Activated CD8-positive, alpha-beta memory T cell treated with anti-CD3 and anti-CD28 coated beads for 1 hour (primary cell): ENCODE measurements at places on chromosomes 5 and 9.

GRCh38 chr9:107386396-107386795, 103.2 kb downstream of the KLF4 start:
- DNase-seq, result no peak

DNA sequence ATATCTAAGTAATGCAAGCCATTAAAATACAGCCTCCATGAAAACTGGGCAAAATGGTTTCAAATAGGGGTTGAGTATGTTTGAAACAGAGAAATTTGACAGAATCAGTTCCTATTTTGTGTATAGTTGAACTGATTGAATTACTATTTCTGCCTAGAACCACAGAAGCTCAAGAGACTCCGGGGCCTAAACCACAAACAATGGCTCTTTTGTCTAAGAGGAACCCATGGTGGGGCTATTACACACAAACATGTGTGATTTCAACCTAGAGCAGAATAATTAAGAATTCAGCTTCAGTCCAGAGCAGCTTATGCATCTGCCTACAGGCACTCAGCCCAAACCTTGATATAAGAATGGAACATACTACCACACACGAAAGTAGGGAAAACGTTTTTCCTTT, 171.2 kb upstream of the MPDZ start:
- DNase-seq, result no peak

GRCh38 chr5:121144764-121145163, 680.7 kb downstream of the PRR16 start:
- no peak for DNase-seq

DNA sequence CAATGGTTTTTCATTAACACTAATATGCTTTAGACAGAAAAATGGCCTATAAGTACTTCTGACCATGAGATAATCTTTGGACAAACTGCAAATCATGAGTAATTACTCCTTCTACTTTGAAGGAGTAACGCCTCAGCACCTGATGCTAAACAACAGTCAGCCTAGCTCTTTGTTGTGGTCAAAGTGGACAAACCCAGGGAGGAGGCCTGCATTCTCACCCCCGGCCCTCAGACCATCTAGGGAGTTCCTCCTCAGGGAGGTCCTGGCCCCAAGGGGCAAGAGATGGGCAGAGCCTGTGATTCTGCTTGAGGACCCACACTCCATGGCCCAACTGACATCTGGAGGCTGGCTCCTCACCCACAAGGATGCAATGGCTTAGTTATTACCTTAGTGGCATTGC, 48.2 kb upstream of the ANGPTL2 start:
- DNase-seq, result no peak
